ENCODE measurements at places on chromosomes 7 and 10.

DNA sequence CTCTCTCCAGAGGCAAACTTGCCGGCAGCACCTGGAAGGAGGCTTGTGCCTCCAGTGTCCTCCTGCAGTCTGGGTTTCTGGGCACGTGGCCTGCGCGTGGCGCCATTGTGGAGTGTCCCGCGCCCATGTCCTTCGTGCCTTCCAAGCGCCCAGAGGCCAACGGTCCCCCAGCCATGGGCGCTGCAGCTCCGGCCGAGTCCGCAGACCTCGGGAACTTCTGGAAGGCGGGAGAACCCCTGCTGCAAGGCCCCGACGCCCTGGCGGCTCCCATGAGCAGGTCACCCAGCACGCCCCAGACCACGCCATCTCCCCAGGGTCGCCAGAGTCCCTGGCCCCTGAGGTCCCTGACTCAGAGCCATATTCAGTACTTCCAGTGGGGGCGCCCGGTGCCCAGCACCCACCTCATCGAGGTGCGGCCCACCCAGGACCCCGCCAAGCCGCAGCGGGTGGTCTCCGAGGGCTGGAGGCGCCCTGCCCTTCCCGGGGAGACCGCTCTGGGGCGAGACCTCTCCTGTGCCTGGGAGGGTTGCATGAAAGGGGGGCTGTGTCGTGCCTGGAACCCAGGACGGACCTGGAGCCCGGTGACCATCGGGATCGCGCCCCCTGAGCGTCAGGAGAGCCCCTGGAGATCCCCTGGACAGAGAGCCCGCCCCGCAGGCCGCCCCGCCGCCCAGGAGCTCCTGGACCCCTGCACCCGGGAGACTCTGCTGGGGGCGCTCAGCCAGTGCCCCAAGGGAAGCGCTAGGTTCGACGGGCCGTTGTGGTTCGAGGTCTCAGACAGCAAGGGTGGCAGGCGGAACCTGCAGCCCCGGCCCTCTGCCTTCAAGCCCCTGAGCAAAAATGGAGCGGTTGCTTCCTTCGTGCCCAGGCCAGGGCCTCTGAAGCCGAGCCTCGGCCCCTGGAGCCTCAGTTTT is at the start of gene POM121L12:
POM121L12 (plus strand) TSS at position 135 of the 914 bp plus-strand sequence; CDS start at position 174, 39 bp downstream.
- no peak for DNase-seq

DNA sequence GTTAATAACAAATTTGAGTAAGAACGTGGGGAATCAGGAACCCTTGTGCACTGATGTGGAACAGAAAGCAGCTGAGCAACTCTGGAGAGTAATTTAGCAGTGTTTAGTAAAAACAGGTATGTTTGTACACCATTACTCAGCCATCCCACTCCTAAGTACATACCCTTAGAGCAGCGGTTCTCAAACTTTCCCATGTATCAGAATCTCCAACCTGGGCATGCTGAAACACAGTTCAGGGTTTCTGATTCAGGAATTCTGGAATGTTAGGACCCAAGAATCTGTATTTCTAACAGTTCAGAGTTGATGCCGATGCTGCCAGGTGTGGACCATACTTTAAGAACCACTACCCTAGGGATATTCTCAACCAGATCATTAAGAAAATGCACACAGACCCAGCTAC is 5.1 kb downstream of the SGMS1 start:
- no peak for DNase-seq

DNA sequence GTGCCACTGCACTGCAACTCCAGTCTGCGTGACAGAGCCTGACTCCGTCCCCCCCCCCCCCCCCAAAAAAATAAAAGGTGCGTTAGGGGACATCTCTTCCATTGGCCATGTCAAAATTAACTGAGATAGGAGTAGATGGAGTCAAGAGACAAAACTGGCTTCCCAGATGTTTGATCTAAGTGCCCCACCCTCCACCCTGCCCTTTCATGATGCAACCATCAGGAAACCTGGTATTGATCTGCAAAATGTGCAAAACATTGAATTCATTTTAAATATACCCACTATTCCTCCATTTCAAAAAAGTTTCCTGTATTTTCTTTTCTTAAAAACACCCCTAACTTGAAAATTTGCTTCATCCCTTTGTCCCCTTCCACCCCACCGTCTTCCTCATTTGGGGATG is 17.5 kb downstream of the ARID5B start:
- no peak for DNase-seq

- DNase-seq: no peak
Measured at GRCh38 chr7:75950111-75950681, 35.2 kb downstream of the POR start.

Data from AG04449 (cell line).